Activated naive CD4-positive, alpha-beta T cell treated with anti-CD3 and anti-CD28 coated beads, Interleukin-2, amount 50 U/mL, for 72 hours (primary cell): ENCODE measurements at places on chromosomes 13 and 19. TPM values are rescaled to one million over a fixed set of nuclear protein-coding genes. Genes with fewer than 3 reads are reported as not detected.
A peak's percentile ranks its signal among the peaks of the same experiment; 100 is the strongest.

The KL gene
- total RNA-seq: 0.25 TPM

The CYP2A6 gene
- not detected for total RNA-seq

The CEACAM3 gene
- total RNA-seq: not detected

The FEM1A gene
- 9.3 TPM for total RNA-seq

DNA sequence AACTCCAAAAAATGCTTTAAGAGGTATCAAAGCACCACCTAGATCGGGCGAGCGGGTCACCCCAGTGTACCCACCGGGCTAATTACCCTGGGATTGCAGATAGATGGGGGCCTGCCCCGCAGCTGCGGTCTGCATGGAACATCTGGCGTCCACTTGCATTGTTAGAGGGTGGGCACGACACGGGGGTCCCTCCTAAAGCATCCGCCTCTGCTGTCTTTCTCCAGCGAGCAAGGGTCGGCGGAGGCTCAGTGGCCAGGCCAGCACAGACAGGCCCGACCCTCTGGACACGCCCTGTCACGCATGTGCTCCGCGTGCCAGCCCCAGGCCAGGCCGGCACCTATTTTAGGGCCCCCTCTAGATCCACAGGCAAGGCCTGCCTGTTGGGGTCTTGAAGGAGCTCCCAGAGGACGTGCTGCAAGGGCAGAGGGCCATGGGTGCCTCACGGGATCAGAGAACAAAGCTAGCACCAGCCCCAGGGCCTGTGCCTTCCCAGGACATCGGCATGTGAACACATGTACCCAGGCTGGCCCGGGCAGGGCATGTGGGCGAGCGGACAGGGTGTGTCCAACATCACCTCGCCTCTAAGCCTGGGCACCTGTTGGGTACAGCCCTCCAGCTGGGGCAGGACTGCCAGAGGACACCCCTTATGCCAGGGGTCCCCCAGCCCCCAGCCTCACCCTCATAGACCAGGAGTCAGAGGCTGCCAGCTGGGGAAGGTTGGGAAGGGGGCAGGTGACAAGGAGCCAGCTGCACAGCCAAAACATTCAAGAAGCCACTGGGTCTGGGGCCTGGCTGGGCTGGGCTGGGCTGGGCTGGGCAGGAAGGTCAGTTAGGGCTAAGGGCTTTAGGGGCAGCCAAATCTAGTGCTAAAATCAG is 35.6 kb upstream of the NANOS3 start:
- DNase-seq: no peak

DNA sequence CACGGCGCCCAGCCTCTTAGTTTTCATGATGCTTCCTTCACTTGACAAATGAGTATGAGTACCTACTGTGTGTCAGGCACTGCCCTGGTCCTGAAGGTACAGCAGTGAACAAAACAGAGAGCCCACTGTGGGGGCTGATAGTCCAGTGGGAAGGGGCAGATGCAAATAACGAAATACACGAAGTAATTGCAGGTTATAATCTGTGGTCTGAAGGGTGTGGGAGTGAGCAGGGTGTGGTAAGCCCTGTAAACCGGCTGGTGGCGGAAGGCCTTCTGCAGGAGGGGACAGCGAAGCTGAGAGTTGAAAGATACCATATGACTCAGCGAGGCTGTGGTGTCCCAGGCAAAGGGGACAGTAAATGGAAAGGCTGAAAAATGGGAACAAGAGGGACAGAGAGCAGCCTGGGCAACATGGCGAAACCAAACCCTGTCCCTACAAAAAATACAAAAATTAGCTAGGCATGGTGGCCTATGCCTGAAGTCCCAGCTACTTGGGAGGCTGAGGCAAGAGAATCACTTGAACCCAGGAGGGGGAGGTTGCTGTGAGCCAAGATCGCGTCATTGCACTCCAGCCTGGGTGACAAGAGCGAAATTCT is 60.5 kb downstream of the MAP4K1 start:
- DNase-seq: peak; percentile 22

GRCh38 chr13:41546372-41547190 is 89.2 kb downstream of the RGCC start:
- no peak for DNase-seq

DNA sequence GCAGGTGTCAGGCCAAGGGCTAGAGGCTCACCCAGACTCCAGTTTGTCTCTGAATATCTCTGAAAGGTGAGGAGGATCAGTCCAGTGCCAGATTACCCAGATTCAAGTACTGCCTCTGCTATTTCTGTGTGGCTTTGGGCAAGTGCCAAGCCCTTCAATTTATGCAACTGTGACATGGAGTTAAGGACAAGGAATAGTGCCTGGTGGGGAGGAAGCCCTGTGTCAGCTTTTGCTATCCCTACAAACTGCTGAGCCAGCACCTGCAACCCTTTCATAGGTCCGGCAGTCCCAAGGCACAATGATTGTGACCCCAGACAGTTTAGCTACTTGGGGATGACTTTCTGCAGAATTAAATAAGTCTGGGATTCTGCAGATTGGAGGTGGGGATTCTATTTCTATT is 123.0 kb downstream of the KL start:
- DNase-seq: no peak
